ENCODE measurements at places on chromosomes 6 and 20.

DNA sequence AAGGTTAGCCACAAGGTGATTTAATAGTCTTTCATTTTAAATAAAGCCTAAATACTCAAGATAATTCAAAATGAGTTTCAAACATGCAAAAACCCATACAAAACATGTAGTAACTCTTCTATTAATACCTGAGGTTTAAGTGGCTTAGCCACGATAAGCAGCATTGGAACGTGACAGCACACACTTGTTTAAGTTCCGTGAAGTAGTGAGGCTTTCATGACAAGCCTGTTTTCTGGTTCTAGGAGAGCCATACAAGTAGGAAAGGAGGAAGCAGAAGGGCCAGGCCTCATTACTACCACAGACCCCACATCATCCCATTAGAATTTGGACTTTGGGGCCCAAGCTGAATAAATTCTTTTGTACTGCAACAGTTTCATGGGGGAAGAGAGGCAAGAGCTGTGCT, 54.3 kb upstream of the PRND start:
- DNase-seq: no peak

DNA sequence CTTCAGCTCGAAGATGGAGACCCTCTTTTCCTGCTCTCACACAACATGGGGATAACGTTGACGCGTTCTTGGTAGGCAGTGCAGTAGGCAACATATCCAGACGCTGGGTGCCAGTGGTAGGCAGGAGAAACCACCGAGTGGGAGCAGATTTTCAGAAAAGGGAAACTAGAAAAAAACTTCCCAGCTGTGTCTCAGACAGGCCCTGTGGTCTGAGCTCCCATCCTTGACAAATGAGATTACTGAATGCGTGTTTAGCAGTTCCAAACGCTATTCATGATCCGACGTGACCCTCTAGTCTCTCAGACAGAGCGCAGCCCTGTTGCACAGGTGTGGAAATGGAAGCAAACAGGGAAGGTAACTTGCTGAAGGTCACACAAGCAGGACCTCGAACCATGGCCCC, 83.9 kb upstream of the DUSP22 start:
- no peak for DNase-seq

GRCh38 chr20:343107-343506, 3.8 kb upstream of the NRSN2 start:
- no peak for DNase-seq

- DNase-seq: no peak
Observed at GRCh38 chr6:88342336-88342735, 176.2 kb upstream of the CNR1 start.

DNA sequence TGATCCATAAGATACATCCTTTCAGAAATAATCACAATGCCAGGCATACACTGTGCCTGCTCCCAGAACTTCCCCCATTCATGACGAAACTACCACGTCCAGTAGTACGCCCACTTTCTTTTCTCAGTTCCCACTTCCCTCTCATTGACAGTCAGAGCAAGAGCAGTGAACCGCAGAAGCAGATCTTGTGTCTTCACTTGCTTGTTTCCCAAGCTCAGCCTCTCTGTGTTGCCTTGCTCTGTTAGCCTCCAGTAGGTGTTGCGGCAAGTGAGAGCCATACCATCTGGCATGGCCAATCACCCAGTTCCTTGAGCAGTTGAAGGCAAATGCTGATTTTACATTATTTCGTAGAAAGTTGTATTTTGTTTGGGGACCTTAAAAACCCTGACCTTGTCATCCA, 11.7 kb downstream of the UST start:
- DNase-seq: no peak

DNA sequence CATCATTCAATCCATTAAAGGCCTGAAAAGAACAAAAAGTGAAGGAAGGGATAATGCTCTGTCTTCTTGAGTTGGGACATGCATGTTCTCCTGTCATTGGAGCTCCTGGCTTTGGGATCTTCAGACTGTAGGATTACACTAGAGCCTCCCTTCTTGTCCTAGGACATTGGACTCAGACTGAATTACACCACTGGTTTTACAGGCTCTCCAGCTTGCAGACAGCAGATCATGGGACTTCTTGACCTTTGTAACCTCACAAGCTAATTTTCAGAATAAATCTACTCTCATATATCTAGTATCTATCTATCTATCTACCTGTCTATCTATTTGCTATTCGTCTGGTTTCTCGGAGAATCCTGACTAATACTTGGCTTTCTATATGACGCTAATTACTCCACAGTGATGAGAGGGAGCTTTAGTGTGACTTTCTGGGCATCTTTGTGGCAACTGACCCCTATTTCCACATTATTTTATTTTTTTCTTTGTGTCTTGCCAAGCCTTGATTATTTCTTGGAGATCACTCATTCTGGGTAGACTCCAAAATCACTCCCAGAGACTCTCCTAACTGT, 151.9 kb upstream of the ZNF184 start:
- no peak for DNase-seq

DNA sequence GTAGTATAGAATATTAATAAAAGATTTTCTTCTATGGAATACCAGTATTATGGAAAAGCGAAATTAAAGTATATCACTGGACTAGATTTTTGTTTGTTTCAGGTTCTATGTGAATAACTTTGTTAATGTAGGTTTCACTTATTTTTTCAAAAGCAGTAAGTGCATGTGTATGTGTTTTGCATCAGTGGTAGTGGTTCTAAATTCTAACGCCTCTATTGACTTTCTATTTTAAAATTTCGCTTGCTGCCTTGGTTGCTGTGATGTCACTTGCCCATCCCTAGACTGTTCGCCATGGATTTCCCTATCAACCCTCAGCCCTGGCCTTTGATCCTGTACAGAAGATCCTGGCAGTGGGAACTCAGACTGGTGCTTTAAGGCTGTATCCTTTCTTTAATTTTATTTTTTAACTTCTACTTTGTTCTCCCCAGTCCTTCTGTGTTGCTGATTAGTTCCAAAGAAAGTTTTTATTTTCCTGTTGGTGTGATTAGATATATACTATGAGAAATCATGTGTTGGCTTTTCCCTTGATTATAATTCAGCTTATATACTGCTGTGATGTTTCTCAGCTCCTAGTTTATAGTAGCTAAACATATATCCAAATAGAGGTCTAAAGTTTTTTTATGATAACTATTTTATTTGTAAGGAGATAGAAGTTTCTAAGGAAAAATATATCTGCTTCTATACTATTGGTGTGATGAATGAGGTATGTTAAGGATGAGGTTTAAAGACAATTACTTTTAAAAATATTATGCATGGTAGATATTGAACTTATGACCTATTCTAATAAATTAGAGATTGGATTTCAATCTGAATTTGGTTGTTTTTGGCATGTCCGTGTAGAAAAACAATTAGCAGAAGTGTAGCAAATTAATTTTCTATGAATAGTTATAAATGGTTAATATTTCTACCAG, 1.7 kb downstream of the STXBP5 start:
- no peak for DNase-seq

DNA sequence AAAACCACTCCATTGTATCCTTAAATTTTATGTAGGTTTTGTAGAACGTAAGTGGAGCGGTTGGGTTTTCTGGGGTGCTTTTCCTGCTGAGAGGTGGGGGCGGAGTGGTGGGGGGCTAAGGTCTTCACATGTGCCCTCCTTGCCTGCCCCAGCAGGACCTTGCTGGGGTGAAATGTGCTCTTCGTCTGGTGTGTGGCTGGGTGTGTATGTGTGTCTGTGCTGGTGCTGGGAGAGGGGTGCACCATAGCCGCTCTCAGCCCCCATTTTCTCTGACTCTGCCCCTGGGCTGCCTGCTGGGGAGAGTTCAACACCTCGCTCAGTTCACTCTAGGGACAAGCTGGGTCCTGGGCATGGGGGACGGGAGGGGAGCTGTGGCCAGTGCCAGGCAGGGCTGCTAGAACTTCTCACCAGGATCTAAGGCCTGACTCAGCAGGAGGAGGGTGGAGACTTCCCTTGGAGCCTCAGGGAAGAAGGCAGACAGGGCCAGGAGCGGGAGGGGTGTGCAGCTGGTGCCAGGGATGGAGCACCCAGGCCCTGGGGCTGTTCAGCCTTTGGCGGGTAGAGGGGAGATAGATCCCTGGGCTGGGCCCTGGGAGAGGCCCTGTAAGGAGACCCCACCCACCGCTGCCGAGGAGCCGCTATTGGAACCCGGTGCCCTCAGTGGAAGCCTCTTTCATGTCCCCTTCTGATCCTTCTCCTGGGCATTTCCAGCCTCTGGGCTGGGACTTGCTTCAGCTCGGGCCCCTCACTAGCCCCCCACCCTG, 4.8 kb downstream of the SOX18 start:
- no peak for DNase-seq

GRCh38 chr6:20620043-20620442, 85.8 kb downstream of the CDKAL1 start:
- DNase-seq: no peak

DNA sequence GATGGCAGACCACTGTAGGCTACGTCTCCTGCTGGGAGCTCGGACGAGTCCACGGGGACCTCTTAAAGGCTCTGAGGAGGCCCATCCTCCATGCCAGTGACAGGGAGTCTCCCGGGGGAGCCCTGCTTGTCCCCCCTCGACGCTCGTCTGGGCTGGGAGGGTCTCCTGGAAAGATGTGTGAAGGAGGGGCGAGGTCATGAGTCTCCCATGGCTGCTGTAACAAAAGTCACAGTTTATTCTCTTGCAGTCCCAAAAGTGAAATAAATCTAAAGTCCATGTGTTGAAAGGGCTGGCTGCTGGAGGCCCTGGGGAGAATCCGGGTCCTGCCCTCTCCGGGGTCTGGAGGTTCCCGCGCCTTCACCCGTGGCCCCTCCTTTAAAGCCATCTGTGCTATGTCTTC, 67.1 kb upstream of the GATA5 start:
- no peak for DNase-seq

DNA sequence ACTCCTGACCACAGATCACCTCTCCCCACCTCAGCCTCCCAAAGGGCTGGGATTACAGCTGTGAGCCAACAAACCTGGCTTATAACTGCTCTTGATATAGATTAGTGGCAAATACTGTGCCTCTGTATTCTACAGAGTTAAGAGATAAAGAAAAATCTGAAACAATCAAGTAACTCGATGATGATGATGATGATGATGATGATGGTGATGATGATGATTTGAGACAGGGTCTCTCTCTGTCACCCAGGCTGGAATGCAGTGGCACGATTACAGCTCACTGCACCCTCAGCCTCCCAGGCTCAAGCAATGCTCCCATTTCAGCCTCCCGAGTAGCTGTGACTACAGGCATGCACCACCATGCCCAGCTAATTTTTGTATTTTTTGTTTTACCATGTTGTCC, 66.3 kb upstream of the MAP7 start:
- no peak for DNase-seq

All from T-helper 22 cell (primary cell).